ENCODE measurements at places on chromosomes 7 and 10.

DNA sequence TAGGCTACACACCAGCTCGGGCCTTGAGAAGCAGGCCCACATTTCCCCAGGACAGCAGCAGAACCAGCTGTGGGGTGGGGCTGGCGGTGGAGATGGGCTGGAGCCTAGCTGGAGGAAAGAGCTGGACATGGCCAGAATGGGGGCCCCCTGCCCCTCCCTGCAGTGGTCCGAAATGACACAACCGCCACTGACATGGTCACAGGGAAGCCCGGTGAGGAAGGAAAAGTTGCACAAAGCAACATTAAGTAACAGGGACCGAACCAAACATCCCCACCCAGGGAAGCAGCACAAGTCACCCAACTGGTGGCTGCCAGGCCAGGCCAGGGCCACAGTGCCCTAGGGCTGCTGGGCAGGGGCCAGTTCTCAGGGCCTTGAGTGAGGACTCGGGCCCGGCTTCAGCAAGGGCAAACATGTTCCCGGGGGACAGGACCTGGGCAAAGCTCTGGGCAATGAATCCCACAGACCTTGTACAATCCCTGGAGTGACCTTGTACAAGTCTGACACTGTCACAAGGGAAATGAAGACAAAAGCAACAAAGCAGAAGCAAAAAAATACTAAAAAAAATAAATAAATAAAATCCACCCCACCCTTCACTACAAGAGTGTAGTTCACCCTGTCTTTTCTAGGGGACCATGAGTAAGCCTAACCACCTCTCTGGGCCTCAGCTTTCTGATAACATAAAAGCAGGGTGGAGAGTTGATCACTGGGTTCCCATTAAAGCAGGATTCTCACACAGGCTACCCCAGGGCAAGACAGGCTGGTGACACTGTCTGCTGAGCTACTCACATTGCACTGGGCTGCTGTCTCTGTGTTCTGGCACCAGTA lies 33.0 kb downstream of the PSAP start:
- peak; percentile 83 for ATAC-seq

- no peak for ATAC-seq
These were observed 69.4 kb upstream of the SHH start for GRCh38 chr7:155881471-155882350.

DNA sequence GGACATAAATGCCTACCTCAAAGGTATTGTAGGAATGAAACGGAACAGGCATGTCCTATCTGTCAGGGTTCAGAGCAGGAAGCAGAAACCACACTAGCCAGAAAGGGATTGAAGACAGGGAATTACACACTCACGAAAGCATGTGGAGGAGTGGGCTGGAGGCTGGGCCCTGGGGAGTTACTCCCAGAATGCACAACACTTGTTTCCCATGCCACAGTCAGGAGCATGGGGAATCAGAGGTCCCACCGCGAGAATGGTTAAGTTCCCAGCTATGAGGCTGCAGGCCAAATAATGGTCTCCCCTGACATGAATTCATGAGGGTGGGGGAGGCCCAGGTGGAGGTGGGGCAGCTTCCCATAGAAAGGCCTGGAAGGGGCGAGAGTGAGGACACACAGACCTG lies 212.7 kb downstream of the HERPUD2 start:
- no peak for ATAC-seq

- no peak for ATAC-seq
These were observed 35.3 kb downstream of the RASGEF1A start for GRCh38 chr10:43231523-43232078.

DNA sequence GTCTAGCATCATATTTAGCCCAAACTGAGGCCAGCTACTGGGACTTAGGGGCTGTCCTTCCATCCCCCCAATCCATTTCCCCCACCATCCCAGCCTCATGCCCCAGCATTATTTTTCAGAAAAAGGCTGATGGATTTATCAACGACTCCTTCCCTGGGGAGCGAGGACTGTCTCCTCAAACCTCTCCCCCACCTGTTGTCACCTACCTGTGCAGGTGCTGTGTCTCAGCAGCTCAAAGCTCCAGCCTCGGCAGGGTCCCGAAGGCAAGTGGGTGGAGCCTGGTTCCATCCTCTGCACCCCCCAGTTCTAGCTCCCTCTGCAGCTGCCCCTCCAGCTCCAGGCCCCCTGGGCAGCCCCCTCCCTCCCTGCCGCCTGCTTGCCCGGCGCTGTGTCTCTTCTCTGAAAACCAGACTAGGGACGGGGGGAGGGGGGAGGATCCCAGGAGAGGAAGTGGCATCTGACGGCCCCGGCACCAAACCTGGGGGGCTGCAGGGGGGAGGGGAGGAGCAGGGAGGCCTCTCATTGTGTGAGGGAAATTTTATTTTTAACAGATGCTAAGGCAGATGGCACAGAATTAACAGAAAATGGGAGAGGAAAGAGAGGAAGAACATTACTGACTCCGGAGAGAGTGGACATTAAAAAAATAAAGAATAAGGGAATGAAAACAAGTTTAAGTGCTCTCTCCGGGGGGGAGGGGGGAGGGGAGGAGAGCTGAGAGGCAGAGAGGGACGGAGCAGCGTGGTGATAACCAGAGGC lies 61.7 kb upstream of the PAX2 start:
- ATAC-seq: no peak
